ENCODE measurements at places on chromosomes 16 and 17.

GRCh38 chr16:68247400-68247799 lies 2.2 kb downstream of the PLA2G15 start:
- DNase-seq, result no peak

DNA sequence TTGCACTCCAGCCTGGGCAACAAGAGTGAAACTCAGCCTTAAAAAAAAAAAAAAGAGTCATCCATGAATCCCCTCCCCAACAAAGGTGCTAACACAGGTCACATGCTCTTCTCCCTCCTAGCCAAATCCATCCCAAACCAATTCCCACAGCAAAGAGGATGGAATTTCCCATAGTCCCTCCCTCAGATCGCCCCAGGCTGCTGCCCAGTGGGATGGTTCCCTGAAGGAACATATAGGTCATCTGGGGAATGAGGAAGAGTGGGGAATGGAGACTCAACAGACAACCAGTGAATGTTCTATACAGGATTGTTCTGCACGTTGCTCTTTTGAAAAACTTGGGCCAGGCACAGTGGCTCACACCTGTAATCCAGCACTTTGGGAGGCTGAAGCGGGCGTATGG lies 18.2 kb downstream of the LGALS3BP start:
- DNase-seq, result no peak

DNA sequence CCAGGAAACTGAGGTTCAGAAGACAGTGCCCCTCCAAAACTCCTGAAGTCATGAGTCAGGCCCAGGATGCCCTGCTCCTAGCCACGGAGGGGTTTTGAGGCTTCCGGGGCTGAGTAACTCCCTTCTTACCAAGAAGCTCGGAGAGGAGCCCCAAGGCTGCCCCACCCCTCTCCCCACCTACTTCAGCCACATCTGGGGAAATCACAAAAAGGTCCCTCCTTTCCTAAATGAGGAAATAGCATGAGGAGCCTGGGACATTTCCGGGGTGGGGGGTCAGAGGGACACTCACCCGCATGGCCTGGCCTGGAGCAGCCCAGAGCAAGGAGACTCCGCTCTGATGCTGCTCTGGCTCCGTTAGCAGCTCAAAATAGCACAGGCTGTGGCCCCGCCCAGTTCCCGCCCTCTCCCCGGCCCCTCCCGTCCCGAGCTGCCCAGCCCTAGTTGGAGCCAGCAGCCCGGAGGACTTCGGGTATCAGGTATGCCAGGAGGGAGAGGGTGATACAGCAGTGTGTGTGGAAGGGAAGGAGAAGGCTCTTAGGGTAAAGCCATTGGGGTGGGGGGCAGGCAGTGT lies 40.1 kb downstream of the MYO18A start:
- peak; percentile 80 for DNase-seq

DNA sequence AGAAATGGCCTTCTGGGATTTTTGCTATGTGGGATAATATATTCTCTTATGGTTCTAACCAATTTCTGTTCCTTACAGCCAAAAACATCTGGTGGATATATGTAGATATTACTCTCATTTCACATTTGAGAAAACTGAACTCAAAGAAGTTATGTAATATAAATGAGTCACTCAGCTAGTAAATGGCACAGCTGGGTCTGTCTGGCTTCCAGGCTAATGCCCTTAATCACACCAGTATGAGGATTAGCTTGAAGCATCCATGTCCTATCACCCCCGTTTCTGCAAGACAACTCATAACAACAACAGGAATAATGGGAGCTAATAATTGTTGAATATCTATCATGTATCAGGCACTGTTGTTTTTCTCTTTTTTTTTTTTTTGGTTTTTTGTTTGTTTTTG lies 34.4 kb upstream of the USP7 start:
- DNase-seq, result peak; percentile 76

- DNase-seq, result peak; percentile 79
These were observed 28.7 kb upstream of the MILR1 start for GRCh38 chr17:64420143-64420670.

- peak; percentile 15 for DNase-seq
These were observed 2.8 kb downstream of the FAM171A2 start for GRCh38 chr17:44360826-44361225.

DNA sequence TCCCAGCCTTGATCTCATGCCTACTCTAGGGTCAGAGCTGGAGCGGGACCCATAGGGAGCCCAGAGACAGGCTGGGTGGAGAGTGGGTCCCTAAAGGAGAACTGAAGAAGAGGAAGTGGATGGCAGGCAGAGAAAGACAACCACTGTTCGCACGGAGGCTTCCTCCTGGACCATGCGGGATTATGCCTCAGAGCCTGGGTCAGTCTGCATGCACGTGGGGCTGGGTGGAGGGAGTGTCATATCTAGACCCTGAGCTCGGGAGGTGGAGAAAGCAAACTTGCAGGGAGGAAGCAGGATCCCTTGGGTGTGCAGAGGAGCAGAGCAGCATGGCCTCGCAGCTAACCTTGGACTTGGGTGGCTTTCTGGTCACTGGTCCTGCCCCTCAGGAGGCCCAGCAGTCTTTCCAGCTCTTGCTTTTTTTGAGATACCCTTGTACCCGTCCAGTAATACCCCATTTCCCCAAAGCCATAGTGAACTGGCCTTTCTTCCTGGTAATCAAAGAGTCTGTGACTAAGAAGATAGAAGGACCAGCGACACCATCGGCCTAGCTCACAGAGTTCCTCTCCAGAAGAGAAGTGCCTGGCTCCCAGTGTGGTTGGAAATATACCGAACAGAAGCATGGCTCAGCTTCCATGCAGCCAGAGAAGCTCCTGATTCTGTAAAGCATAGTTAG lies 344.2 kb downstream of the CPPED1 start:
- DNase-seq, result no peak
